Neural crest cell (in vitro differentiated cells): ENCODE measurements at places on chromosomes 3 and 15. TPM values are rescaled to one million over a fixed set of nuclear protein-coding genes. Genes with fewer than 3 reads are reported as not detected.

DNA sequence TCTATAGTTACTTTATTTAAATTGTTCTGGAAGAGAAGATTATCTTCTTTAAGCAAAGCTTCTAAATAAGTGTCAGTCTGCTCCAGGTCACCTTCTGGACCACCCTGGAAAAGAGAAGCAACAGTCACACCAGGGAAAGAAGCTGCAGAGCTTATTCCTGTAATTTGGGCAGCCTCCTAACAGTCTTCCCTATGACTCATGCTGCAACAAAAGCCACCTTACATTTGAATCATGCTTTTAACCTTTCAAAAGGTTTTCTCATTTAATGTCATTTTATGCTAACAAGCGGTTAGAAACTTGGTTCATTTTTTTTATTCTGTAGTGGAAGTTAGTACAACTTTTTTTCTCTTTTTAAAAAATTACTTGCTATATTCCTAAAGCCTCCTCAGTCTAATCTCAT lies 5.3 kb upstream of the GUCA1C start:
- peaks cover 5% of the 10 kb centered on the region for H3K4me1 ChIP-seq
- no peak overlapping the region for H3K4me3 ChIP-seq
- no peak for DNase-seq
- no peaks in the 10 kb centered on the region for H3K27me3 ChIP-seq

- peaks cover 3% of the 10 kb centered on the region for H3K36me3 ChIP-seq
- peak overlapping the region; percentile 21 for H3K27ac ChIP-seq
- H3K27me3 ChIP-seq = peaks cover 94% of the 10 kb centered on the region
- H3K4me3 ChIP-seq = peak overlapping the region; percentile 90
- H3K4me1 ChIP-seq = peaks cover 58% of the 10 kb centered on the region
These were observed 3.7 kb downstream of the WNT5A start for GRCh38 chr3:55483196-55484095.

GRCh38 chr3:135973841-135974240 lies 8.3 kb downstream of the PPP2R3A start:
- H3K36me3 ChIP-seq = peaks cover 12% of the 10 kb centered on the region
- H3K27me3 ChIP-seq = no peaks in the 10 kb centered on the region
- H3K4me3 ChIP-seq = no peak overlapping the region
- DNase-seq = no peak

GRCh38 chr3:4999531-5000184 lies 20.4 kb downstream of the BHLHE40 start:
- H3K27me3 ChIP-seq = no peaks in the 10 kb centered on the region
- DNase-seq = no peak
- no peak overlapping the region for H3K4me3 ChIP-seq
- H3K27ac ChIP-seq = no peak overlapping the region

The SAMD7 gene
- not detected in 2 replicates for total RNA-seq

GRCh38 chr3:9911863-9912262 lies 5.0 kb upstream of the IL17RC start:
- DNase-seq = no peak
- H3K27me3 ChIP-seq = no peaks in the 10 kb centered on the region
- H3K4me3 ChIP-seq = no peak overlapping the region
- peaks cover 13% of the 10 kb centered on the region for H3K4me1 ChIP-seq

The GNB4 gene
- 36.7 and 37.3 TPM in 2 replicates for total RNA-seq

The SERPINI1 gene
- 1.0 TPM in 2 replicates for total RNA-seq
